NCI-H1092 (cell line): ENCODE measurements at places on chromosomes 5 and 9.

DNA sequence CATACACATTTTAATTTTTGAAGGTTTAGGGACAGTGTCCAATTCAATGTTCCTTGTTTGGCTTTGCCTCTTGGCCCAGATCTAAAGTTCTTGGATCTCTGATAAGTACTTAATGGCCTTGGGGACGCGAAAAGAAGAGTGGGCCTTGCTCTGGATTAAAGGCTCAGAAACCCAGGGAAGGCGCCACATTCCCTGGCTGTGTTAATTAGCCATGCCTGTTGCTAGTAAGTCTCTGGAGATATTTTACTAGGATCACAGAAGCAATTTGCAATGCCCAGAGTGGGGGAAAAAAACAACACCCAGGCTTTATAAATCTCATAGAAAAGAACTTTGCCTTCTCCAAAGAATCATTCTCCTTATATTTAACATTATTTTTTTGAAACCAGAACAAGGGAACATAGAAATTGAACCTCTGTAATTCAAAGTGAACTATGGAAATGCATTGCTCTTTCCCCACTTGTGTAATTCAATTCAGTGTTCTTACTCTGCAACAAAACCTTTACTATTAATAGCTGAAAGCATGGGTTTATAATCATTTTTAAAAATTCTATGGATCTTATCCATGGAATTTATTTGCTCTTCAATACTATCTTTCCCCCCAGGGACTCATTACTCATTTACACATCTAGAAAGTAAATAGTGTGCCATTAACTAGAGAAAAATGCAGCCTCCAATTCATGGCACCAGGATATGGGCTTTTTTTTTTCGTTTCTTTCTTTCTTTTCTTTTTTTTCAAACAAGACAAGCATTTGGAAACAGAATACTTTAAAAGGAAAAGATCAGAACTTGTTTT is 172.2 kb upstream of the ANKRD55 start:
- DNase-seq, result no peak

- no peak for DNase-seq
Measured at GRCh38 chr9:74960561-74960960, 7.8 kb upstream of the C9orf40 start.

GRCh38 chr5:178131446-178131996 is 707 bp downstream of the RMND5B start:
- DNase-seq, result no peak

GRCh38 chr5:6810641-6811405 is 97.6 kb downstream of the TENT4A start:
- DNase-seq, result no peak

DNA sequence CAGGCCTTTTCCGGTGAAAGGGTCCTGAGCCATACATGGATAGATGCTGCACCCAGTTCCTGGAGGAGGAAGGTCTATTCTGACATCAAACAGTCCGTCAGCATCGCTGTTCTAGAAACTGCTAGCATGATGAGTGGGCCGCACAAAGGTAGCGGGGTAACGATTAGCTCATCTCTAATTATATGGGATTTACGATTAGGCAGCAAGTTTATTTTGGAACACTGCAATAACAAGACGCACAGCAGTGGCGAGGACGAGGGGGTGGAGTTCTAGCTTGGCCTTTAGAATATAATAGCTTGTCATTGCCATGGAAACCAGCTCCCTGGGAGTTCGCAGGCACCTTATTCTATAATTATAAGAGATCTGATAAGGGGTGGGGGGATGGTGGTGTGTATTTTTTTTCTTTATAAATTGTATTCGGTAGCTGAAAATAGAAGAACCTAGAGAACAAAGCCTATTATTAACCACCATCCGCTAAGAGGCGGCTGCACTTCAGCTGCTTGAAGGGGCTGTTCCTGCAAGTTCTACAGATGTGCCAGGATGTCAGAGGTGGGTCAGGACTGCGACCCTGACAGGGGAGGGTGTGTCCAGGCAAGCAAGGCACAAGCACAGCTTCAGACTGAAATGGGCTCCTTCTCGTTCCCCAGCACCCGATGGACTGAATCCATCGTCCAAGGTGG is 311.0 kb downstream of the AGTPBP1 start:
- no peak for DNase-seq

DNA sequence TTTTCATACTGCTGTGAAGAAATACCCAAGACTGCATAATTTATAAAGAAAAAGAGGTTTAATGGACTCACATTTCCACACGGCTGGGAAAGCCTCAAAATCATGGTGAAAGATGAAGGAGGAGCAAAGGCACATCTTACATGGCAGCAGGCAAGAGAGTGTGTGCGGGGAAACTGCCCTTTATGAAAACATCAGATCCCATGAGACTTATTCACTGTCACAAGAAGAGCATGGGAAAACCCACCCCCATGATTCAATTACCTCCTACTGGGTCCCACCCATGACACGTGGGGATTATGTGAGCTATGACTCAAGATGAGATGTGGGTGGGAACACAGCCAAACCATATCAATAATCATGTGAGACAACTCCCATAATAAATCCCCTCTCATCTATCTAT is 8.7 kb downstream of the TTC39B start:
- DNase-seq, result no peak

DNA sequence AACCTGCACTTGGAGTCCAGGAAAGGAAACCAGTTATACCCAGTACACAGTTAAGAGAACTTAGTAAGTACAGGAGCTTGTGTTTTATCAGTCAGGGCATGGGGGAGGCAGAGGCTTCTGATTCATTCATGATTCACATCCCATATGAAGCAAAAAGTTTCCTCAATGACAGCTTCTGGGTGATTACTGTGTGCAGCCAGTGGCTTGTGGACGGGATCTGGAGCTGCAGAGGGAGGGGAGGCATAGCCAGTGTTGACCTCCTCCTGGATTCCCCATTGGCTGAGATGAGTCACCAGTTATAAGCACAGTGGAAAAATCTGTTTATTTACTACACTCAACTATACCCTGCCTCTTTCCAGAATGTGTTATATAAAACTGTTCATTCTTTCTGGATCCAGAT is 17.7 kb downstream of the IL31RA start:
- DNase-seq, result no peak
